ENCODE measurements at places on chromosomes 16 and 17.
A peak's percentile ranks its signal among the peaks of the same experiment; 100 is the strongest.

DNA sequence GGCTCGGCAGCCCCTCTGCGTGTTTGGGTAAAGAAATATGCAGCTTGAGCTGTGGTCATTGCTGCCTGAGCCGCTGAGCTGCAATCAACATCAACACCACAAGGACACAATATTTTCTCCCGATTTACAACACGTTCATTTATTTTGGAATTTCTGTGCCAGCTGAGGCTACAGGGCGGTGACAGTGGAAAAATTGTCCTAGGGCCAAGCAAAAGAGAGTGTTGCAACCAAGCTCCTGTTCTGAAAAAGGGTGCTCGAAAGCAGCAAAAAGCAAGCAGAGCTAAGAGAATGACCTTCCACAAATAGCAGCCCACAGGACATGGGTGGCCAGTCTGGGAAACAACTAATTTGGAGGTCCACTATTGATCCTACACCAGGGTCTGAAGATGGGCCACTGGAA, 35.4 kb upstream of the NOG start:
- DNase-seq, result no peak

- no peak for DNase-seq
These were observed 1.4 kb downstream of the VKORC1 start for GRCh38 chr16:31093132-31093703.

- no peak for DNase-seq
These were observed 161.1 kb upstream of the CACNG5 start for GRCh38 chr17:66673668-66674276.

DNA sequence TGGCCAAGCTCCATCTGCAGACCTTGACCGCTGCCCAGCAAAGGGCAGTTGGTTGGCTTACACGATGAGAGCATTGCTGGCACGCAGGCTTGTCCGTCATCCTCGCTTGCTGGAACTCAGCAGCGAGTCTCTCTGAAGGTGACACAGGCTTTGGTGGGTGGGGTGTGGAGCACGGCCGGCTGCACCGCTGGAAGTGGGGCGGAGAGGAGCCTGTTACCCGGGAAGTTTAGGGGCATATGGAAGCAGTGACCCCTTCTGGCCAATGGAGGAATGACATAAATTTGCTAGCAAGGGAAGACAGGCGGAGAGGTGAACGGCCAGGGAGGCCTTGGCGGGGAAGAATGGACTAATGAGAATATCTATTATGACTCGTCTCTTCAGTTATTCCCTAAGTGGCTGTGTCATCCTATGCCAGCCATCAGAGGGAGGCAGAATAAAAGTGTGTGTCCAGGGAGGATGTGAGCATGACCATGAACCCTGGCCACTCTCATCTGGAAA, 65.9 kb upstream of the SDK2 start:
- DNase-seq, result peak; percentile 60
